ENCODE measurements at places on chromosomes 1 and 21.

DNA sequence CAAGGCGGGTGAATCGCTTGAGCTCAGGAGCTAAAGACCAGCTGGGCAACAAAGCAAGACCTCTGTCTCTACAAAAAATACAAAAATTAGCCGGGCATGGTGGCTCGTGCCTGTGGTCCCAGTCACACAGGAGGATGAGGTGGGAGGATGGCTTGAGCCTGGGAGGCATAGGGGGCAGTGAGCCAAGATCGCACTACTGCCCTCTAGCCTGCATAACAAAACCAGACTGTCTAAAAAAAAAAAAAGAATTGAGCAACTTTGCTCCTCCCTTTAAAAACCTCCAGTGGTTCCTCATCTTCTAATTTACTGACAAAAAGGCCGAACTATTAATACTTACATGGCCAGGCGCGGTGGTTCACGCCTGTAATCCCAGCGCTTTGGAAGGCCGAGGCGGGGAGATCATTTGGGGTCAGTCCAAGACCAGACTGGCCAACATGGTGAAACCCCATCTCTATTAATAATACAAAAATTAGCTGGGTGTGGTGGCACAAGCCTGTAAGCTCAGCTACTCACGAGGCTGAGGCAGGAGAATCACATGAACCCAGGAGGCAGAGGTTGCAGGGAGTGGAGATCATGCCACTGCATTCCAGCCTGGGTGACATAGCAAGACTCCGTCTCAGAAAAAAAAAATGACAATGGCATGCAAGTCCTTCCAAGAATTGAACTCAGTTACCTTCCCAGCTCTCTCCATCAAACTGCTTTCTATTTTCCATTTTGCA, 4.4 kb downstream of the ACBD3 start:
- no peak for DNase-seq

DNA sequence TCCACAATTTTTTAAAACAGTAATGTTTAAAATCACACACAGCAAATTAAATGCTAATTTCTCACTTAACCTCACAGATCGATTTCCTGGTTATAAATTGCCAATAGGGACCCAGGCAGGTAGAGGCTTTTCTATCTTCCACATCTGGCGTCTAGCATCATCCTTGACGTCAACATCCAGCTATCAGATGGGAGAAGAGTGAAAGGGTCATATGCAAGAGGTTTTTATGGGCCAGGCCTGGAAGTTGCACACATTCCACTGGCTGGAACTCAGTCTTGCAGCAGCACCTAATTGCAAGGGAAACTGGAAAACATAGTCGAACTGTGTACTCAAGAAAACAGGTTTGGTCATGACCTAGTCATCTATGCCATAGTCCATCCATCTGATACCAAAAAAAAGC, 6.0 kb upstream of the EEIG2 start:
- no peak for DNase-seq

GRCh38 chr1:246198115-246198816, 308.8 kb downstream of the SMYD3 start:
- no peak for DNase-seq

- no peak for DNase-seq
These were observed 17.4 kb upstream of the USP24 start for GRCh38 chr1:55232448-55233144.

GRCh38 chr1:208183977-208184911, 59.9 kb downstream of the PLXNA2 start:
- DNase-seq = no peak

GRCh38 chr1:244460197-244460596, 876 bp upstream of the CATSPERE start:
- DNase-seq = no peak

GRCh38 chr1:7207875-7208646, 422.8 kb downstream of the CAMTA1 start:
- no peak for DNase-seq

GRCh38 chr1:161094481-161094880, 3.7 kb upstream of the KLHDC9 start:
- DNase-seq = no peak

- DNase-seq = no peak
These were observed 7.8 kb downstream of the TBX19 start for GRCh38 chr1:168288311-168289052.

DNA sequence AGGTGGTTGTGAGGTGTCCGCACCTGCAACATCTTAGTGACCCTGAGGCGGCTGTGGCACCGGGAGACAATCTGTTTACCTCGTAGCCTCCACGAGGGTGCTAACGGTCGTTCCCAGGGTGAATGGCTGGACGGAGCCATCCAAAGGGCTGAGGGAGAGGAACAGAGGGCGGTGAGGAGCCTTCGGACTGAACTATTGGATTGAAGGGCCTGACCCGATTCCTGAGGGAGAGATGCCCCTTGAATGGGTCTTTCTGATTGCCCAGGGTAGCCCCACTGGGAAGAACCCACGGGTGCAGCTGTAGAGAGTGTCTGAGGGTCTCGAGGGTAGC, 2.3 kb downstream of the NR5A2 start:
- no peak for DNase-seq

GRCh38 chr1:30966690-30967369, 58.3 kb upstream of the SDC3 start:
- DNase-seq = no peak

GRCh38 chr1:50333595-50333974, 89.7 kb downstream of the DMRTA2 start:
- no peak for DNase-seq

DNA sequence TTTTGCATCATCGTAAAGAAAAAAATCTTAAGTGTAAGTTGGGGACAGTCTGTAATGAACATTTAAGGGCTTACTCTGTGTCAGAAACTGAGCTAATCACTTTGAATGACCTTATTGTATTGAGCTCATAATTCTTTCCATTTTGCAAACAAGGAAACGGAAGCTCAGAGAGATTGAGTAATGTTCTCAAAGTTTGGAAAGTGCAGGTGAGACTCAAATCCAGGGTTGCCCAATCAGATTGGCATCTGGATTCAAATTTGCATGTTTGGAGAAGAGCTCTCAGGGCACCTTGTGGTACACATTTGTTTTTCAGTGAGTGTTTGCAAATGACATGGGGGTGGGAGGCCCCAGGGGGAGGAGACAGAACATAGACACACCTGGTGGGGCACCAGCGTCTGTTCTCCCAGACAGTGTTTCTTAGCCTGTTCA, 8.0 kb downstream of the ALPL start:
- DNase-seq = no peak

GRCh38 chr1:82160036-82160435, 359.3 kb downstream of the ADGRL2 start:
- no peak for DNase-seq
